GM04504 (cell line): ENCODE measurements at places on chromosomes 12 and 14.

DNA sequence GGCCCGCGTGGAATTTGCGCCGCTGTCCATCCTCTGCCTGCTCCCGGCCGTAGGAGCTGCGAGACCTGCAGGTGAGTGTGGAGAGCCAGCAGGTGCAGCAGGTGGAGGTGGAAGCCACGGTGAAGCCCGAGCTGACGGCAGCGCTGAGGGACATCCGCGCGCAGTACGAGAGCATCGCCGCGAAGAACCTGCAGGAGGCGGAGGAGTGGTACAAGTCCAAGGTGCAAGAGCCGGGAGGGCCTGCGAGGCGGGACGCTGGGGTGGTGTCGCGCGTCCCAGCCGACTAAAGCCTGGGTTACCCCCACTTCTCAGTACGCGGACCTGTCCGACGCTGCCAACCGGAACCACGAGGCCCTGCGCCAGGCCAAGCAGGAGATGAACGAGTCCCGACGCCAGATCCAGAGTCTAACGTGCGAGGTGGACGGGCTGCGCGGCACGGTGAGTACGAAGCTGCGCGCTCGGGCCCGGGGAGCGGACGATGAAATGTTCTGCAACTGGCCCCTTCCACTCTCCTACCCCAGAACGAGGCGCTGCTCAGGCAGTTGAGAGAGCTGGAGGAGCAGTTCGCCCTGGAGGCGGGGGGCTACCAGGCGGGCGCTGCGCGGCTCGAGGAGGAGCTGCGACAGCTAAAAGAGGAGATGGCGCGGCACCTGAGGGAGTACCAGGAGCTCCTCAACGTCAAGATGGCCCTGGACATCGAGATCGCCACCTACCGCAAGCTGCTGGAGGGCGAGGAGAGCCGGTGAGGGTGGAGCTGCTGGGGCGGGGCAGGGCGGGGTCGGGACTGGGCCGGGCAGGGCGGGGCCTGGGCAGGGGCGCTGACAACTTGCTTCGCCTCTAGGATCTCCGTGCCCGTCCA, 2.1 kb downstream of the PRPH start:
- no peak for DNase-seq

DNA sequence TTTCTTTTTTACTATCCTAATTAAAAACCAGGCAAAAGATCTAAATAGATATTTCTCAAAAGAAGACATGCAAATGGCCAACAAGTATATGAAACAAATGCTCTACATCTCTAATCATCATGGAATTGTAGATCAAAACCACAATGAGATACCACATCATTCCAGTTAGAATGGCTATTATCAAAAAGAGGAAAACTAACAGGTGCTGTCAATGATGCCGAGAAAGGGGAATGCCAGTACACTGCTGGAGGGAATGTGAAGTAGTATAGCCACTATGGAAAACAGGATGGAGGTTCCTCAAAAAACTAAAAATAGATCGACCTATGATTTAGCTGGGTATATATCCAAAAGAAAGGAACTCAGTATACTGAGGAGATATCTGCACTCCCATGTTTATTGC, 39.0 kb upstream of the C12orf75 start:
- no peak for DNase-seq

DNA sequence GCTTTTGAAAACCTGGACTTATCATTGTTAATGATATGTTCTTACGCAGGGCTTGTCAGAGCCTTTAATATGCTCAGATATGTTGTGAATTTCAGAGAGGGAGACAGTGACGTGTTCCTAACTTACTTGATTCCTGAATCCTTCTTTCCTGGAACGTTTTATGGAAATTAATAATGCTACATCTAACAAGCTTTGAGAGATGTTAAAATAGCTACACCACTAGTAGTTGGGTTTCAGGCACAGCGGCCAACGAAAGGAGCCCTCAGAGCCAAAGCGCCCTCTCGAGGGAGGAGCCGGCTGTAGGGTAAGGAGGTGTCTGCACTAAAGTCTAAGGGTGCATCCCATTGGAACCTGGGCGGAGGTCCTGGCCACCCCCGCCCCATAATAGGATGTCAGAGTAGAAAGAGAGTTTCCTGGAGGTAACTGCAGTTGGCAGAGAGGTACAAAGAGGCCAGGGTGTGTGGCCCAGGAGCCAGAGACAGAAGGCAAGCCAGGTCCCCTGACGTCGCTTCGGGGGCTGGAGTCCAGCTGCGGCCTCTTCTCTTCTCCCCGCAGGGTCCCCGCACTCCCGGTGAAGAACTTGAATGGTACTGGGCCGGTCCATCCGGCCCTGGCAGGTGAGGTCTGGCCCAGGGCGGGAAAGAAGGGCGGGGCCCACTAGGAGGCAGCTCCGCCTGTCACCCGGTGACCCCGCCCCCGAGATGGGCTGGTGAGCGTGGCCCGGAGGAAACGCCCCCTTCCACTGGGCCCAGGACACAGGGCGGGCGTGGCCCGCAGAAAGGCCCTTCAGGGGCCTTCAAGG, 36.3 kb downstream of the DTX1 start:
- no peak for DNase-seq

DNA sequence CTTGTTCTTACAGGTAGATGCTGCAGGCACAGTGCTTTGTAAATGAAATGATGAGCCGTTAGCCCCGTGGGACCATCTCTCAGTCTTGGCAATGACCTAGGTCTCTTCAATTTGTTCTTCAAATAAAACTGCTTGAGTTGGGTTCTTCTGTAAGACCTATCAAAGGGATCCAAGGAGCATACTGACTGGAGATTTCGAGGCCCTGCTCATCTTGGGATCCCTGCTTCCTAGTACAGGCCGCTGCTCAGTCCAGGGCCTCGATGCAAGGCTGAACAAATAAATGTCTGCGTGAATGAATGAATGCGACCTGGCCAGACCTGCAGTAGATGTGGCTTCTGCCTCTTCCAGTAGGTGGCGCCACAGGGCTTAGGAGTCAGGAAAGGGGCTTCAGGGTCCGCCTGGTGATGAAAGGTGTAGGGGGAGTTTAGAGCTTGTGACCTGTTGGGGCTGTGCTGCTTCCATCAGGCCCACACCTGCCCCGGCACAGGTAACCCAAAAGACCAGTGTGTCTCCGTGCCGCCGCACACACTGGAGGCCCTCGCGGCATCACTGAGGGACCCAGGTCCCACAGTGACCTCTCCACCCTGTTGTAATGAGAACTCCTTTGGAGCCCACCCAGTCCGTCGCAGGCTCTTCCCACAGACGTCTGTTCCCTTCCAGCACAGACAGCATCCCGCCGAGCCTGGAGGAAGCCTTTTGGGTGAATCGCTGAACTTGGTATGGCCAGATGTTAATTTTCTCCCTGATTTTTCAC, 4.4 kb downstream of the CACNA1C start:
- no peak for DNase-seq

GRCh38 chr14:50008562-50008961, 107.8 kb downstream of the VCPKMT start:
- DNase-seq, result no peak

GRCh38 chr12:67910360-67911274, 78.6 kb upstream of the IFNG-AS1 start:
- DNase-seq, result peak; percentile 97

DNA sequence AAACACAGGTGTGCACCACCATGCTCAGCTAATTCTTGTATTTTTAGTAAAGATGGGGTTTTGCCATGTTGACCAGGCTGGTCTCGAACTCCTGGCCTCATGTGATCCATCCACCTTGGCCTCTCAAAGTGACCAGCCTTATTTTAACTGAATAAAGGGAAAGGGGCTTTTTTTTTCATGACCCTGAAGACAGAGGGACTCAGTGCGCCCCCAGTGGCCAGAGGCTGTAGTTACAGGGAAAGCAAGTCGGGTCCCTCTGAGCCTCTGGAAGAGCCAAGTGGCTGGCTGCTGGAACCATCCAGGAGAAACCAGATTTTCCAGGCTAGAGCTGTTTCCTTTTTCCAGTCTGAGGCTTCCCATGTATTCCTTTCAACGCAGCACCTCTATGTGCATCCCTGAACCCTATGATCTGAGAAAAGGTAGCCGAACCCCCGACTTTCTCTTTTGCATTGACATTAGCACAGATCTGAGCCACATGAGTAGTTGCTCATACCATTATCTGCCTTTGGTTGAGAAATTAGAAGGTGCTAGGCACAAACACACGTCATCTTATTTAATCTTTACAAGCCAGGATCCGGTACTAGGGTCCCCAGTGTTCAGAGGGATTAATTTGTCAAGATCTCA, 342.7 kb downstream of the CACNA1C start:
- DNase-seq, result no peak

DNA sequence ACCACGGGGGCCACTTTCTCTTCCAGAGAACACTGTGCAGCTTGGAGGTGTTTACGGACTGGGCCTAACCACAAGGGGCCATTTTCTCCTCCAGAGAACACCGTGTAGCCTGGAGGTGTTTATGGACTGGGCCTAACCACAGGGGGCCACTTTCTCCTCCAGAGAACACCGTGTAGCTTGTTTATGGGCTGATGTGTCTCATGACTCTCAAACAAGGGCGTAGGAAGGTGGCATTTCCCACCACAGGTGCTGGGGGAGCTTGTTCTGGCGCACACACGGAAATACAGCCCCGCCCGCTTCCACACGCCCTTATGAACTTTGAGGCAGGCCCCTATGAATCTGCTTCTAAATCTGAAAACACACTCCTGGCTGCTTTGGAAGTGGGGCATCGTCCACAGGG, 174.6 kb upstream of the SFSWAP start:
- no peak for DNase-seq

DNA sequence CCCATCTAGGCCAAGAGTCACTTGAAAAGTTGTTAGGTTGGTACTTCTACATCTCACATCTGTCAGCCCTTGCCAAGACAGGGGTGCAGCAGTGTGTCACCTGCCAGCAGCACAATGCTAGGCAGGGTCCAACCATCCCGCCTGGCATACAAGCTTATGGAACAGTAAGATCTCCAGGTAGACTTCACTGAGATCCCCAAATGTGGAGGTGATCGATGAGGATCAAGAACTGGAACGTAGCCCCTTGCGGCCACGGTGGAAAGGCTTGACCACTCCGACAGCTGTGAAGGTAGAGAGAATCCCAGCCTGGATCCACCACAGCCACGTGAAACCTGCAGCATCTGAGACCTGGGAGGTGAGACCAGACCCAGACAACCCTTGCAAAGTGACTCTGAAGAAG, 696.0 kb upstream of the LMO3 start:
- DNase-seq, result no peak

DNA sequence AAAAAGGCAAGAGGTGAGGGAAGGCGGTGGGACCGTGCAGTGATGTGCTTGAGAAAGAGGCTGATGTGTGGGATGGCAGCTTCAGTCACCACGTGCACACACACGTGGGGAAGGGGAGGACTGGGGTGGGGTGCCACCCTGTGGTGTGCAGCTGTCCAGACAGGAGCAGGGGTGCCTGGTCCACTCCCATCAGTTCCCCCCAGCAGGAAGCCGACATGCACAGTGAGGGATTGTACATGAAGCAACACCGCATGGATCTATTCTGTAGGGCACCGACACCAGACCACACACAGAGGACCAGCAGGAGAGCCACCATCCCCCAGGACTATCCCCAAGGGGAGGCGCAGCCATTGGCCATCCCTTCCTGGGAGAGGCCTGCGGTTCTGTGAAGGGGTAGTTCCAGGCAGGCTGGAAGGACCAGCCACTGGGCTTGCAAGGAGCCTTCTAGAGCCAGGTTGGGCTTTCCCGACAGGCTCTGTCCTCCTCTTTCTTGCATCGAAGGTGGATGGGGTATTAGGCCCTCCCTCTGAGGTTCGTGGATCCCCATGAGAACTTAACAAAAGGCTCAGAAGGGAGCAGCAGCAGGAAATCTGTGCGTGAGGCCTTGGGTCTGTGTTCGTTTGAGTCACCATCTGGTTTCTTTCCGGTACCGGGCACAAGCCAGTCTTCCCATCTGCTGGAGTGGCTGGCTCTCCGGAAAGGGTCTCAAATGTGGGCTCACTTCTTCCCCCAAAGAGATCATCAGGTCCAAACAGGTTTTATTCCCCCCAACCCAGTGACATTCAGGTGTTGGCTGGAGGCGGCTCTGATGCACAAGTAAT, 59.8 kb downstream of the PLEKHG3 start:
- DNase-seq, result no peak

GRCh38 chr12:6917491-6918231, 3.3 kb downstream of the ENO2 start:
- no peak for DNase-seq

GRCh38 chr14:54572316-54572715, 5.4 kb downstream of the SAMD4A start:
- no peak for DNase-seq

GRCh38 chr12:79327465-79327864, 363.3 kb downstream of the PAWR start:
- no peak for DNase-seq

DNA sequence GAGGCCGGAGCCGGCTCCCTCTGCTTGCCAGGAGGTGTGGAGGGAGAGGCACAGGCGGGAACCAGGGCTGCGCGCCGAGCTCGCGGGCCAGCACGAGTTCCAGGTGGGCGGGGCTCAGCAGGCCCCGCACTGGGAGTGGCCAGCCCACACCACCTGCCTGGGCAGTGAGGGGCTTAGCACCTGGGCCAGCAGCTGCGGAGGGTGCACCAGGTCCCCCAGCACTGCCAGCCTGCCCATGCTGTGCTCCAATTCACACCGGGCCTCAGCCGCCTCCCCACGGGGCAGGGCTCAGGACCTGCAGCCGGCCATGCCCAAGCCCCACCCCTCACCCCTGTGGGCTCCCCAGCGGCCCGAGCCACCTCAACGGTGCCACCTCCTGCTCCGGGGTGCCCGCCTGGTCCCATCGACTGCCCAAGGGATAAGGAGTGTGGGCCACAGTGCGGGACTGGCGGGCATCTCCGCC, 72.4 kb upstream of the PPP2R5C start:
- no peak for DNase-seq

GRCh38 chr14:99875836-99876235, 82.6 kb downstream of the EML1 start:
- DNase-seq, result no peak

DNA sequence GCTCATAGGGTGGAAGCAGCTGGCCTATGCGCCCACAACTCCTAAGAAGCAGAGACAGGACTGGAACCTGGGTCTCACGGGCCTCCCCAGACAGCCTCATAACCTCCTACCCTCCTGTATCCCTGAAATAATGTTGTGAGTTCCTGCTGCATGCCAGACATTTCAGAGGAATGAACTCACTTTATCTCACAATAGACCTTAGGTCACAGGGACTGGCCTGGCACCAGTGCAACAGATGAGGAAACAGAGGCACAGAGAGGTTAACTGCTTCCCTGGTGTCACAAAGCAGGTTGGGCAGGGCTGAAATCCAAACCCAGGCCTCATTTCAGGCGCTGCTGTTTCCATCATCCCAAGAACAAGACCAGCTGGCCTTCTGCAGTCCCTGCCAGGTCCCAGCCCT, 5.3 kb downstream of the PHETA1 start:
- DNase-seq, result peak; percentile 35

DNA sequence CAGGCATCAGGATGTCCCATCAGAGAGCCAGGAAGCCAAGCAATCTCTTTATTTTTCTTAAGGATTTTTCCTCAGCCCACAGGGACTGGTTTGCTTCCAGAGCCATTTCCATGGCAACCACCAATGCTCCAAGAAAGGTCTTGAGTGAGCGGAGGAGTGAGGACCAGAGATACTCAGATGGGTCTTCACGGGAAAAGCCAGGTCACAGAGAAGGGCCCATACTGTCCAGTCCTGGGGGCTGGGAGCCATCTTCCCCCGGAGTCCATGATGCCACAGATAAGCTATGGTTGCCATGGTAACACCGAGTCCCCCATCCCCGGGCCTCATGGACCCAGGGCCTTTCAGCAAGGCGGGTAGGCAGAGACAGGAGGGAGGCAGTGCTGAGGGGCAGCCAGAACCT, 28.6 kb downstream of the CMKLR1 start:
- DNase-seq, result no peak
